Karpas-422 (cell line): ENCODE measurements at places on chromosomes 11 and 22. TPM values are rescaled to one million over a fixed set of nuclear protein-coding genes. Genes with fewer than 3 reads are reported as not detected.

GRCh38 chr11:12755510-12756453 is 81.6 kb downstream of the TEAD1 start:
- no peak for DNase-seq

DNA sequence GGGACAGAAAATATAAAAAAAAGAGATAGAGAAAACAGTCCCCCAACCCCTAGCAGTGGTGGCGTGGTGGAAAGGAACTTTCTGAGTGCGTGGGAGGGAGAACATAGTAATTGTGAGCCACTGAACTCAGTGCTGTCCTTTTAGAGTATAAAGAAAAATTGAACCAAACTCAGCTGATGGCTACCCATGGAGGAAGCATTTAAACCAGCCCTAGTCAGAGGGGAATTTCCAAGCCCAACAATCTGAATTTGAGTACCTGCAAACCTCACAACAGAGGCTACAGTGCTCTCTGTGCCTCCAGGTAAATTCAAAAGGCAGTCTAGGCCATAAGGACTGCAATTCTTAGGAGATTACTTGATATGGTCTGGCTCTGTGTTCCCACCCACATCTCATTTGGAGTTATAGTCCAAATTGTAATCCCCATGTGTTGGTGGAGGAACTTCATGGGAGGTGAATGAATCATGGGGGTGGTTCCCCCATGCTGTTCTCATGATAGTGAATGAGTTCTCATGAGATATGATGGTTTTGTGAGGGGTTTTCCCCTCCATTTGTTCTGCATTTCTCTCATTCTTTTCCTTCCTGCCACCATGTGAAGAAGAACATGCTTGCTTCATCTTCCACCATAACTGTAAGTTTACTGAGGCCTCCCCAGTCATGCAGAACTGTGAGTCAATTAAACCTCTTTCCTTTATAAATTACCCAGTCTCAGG is 687.8 kb downstream of the FAM181B start:
- no peak for DNase-seq

The PRRG4 gene
- total RNA-seq = 0.11 and 0.19 TPM in 2 replicates

The SCN4B gene
- not detected in 2 replicates for total RNA-seq

DNA sequence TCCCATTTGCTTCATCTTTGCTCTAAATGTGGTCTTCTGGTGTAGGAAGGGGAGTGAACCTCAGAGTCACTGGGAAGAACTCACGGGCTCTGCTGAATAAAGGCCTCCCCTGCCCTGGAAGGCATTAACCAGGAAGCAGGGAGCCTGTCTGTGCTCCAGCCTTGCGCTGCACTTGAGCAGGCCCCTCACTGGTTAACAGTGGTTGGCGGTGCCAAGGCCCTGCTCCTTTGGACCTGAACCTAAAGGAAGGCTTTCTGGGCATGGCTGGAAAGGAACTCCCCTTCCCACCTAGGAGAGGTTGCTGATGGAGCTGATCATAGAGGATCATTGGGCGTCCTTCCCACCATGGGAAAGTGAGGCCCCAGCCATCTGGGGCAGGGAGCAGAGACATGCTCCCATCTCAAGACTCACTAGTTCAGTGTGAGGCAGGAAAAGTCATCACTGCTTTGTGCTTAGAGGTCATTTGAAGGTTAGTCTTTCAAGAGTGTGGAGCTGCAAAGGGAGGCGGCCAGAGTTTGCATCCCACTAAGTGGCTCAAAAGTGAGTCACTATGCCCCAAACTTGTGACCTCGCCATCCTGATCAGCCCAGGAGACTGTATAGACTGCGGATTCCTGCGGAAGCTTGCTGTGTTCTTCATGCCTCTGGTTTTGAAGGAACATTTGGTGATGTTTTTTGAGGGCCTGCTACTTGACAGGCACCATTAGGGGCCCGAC is 50.4 kb downstream of the DBX1 start:
- DNase-seq = no peak
